ENCODE measurements at places on chromosomes 6 and 20. TPM values are rescaled to one million over a fixed set of nuclear protein-coding genes. Genes with fewer than 3 reads are reported as not detected.

DNA sequence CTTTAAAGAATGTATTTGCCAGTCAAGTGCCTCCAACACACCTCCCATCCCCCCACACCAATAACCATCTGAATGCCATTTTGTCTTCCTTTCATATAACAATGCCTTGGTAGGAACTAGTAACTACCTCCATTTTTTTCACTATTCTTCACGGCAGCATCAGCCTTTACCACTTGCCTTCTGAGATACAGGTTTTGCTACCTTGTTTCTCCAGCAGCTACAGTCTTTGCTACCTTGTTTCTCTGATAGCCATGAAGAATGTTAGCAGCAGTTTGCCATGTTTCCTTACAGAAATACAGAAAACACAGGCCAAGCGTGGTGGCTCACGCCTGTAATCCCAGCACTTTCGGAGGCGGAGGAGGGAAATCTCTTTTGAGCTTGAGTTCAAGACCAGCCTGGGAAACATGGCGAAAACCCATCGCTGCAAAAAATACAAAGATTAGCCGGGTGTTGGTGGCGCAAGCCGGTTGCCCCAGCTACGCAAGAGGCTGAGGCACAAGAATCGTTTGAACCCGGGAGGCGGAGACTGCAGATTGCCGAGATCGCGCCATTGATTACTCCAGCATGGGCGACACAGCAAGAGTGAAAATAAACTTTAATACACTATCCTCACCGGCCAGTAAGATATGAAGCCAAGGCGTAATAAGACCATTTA, 100.9 kb downstream of the HFE start:
- peak; percentile 44 for DNase-seq

Gene SIM1
- polyA plus RNA-seq, result not detected

Gene GPR6
- not detected for polyA plus RNA-seq

Gene MEP1A
- not detected for polyA plus RNA-seq

GRCh38 chr20:57844626-57845596, 135.1 kb upstream of the PMEPA1 start:
- DNase-seq, result no peak

Gene BEND6
- polyA plus RNA-seq, result 9.7 TPM

DNA sequence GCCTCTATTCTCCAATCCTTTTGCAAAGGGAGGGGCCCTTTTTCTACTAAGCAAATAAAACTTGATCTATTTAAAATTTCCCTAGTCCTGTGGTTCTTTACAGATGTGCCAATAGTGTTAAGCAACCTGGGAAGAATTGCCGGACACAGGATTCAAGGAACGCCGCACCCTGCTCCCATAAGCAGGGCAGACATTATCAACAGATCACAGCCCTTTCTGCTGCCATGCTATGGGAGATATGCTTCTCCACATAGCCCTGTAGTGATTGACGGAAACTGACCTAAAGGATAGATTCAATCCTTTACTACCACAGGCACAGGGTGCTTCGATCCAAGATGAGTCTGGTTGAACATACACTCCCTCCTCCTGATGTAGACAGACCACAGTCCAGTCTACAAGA, 118.4 kb upstream of the TRAF3IP2 start:
- DNase-seq, result no peak

DNA sequence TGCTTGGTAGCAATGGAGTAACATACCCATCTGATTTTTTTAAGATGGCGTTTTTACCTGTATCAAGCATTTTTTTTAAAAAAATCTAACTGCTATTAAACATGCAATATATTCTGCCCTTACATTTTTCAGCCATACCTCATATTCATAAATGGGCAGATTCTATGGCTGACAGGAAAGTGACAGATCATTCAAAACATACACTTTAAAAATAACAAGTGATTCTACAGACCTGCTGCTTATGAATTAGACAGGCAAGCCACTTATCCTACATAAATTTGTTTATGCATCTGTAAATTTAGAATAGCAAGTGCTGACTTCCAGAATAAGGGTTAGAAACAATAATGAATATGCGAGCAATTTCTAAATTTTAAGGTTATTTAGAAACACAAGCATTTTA, 82.7 kb downstream of the TBXT start:
- DNase-seq, result no peak

Gene ZNF133
- 8.7 TPM for polyA plus RNA-seq

Gene RAET1L
- polyA plus RNA-seq, result not detected

DNA sequence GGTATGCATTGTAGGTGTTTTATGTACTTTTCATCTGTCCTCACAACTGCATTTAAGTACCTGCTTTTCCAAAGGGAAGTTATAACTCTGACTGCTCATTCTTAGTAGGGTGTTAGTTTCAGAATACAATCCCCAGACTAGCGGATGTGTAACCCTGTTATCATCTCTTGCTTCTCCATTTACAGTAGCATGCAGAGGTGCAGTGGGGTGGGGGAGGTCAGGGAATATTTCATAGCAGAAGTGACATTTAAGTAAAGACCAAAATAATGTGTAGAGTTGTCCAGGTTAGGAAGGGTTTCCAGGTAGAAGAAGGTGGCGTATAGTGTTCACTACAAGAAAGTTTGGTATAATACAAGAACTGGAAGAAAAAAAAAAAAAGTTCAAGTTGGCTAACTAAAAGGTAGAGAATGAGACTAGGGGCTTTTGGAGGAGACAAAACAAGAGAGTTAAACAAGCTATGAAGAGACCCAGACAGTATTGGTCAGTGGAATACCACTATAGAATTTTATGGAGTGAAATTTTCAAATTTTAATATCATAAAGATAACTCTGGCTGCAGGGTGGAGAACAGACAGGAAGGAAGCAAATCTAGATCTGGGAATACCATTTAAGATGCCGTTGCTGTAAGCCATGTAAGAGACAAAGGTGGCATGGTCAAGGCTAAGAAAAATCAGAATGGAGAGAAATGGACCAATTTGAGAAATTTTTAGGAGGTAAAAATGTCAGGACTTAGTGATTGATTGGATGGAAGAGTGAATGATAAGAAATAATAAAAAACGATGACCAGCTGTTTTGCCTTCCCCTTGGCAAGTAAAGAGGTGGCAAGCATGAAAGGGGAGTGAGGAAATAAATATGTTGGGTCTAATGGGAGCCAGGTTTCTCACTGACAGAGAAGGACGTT, 2.2 kb upstream of the AHI1 start:
- no peak for DNase-seq

Gene LGSN
- polyA plus RNA-seq, result not detected

DNA sequence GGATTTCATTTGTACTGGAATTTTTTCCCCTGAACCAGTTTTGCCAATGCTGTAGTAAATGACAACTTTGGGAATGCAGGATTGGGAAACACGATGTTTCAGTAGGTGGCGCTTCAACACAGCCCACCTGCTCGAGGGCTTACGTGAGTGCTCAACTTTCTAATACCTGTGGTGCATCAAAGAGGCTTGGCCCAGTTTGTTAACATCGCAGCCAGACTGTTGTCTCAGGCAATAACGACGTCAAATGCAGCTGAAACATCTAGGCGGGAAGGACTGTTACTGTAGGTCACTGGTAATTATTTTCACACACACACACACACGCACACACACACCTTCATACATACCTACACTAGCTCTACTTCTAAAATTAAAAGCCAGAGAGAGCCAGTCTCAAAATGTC, 815.5 kb upstream of the SLC35B3 start:
- peak; percentile 42 for DNase-seq

DNA sequence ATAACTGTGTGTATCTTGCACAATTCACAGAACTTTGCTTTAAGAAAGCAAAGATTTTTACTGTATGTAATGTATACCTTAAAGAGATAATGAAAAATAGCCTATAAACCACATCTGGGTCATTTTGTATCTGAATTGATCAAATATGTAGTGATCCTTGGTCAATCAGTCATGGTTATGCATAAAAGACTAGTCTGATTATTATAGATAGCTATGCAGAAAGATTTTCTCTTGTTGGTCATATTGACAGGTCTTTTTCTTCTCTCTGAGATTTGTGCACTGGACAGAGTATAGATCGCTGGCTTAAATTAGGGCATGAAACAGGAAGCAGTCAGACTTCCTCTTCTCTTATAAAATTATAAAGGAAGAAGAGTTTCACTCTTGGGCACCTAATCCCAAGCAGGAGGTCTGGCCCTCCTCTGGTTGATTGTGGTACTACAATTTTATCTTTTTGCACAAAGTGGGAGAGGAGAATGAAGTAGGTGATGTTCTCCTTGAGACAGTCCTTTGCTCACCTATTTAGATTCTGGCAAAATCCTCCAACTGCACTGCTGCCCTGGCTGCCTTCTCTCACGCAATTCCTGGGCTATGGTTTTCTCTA, 380.9 kb upstream of the RGS17 start:
- DNase-seq, result peak; percentile 14

DNA sequence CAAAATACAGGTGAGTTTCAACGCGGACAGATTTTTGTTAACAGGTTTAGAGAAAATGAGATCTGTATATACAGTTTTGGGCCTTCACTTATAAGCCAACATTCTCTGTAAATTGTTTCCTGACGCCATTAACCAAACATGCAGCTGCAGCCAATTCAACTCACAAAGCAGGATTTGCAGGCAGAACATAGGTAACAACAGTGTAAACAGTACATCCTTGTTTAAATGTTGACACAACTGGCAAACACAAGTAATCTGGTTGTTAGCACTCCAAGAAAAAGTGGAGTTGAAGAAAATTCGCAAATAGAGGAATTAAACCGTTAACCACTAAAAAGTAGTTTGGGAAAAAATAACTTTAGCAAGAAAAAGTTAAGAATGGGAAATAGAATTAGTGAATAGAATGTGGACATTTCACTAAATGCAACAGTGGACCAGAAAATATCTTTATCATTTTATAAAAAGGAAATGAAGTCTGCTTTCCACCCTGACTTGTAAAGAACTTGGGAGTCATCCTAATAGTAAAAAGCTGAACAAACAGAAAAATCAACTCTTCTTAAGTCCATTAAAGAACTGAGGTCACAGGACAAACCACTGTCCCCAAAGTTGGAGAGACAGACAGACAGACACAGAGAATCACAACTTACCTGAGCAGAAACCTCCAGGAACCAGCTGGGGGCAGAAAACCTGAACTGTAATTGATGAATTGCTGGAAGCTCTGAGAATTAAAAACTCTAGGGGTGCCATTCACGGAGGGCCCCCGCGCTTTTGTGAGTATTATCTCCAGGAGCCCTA, 10.1 kb downstream of the SMIM28 start:
- no peak for DNase-seq

DNA sequence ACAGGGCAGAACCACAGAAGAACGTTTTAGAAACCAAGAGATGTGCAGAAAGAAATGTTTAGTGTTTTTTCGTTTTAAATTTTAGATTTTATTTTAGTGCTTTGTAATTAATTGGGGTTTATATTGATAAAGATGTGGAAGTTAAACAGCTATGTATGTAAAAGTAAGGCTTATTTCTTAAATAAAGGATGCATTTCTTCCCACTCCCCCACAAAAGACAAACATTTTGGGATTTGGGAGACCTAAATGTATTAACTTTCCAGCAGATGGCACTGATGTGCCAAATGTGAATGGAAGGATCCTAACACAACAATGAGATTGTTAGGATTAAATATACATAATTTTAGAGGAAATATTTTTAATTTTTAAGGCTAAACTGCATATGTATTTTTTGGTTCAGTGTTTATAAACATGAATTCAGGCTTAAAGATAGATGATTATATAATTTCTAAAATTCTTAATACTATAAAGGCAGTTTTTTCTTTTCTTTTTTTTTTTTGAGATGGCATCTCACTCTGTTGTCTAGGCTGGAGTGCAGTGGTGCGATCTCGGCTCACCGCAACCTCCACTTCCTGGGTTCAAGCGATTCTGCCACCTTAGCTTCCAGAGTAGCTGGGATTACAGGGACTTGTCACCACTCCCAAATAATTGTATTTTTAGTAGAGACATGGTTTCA, 12.0 kb downstream of the PFDN4 start:
- peak; percentile 39 for DNase-seq

DNA sequence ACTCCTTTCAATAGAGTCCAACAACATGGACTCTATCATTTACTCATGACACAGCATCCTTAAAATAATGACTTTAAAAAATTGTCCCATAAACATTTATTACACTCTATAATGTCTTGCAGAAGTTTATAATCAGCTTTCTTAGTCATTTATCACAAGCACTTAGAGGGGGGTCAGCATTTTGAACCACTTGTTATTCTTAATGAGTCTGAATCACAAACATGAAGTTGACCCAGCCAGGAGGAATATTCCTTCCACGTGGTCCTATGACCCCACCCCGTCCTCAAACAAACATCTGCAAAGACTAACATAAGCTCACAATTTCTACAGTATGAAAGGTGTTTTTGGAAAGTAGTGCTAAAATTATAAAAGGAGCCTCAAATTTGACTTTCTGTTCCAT, 91.1 kb downstream of the MTFR2 start:
- DNase-seq, result no peak

- peak; percentile 62 for DNase-seq
These were observed 23.5 kb downstream of the GFOD1 start for GRCh38 chr6:13463941-13464340.

GRCh38 chr20:38095017-38095686, 61.6 kb downstream of the RPRD1B start:
- DNase-seq, result no peak

DNA sequence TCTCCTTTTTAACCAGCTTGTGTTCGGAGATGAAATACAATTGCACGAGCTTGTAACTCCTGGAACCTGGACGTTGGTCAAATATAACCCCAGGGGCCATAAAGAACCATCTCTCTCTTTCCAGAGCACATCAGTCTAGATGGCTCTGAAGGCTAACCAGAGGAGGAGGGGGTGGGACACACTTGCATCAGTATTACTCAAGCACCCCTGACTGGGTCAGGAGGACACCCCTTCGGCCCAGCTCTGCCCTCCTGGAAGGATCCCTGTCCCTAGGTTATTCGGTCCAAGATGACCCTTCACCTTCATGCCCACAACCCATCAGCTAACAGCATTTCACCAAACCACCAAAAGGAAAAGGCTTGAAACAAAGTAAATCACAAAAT, 67.1 kb downstream of the FYN start:
- no peak for DNase-seq

DNA sequence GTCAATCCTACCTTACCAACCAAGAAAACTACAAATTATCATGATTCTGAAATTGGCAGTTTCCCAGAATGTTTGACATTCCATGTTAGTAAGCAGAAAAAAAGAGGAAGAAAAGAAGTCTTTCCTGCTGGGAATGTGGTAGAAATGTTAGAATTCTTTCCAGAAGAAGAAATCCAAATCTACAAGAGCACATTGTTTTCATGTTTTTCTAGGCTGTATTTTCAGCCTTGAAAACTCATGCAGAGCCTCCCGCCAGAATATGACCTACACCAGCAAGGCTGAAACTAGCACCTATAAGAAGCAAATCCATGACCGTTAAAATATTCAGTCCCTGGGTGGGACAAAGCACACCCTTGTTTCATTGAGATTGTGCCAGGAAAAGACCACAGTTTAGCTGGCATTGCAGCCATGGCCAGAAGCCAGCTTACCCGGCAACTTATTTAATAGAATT, 259.4 kb downstream of the GJA1 start:
- peak; percentile 84 for DNase-seq

DNA sequence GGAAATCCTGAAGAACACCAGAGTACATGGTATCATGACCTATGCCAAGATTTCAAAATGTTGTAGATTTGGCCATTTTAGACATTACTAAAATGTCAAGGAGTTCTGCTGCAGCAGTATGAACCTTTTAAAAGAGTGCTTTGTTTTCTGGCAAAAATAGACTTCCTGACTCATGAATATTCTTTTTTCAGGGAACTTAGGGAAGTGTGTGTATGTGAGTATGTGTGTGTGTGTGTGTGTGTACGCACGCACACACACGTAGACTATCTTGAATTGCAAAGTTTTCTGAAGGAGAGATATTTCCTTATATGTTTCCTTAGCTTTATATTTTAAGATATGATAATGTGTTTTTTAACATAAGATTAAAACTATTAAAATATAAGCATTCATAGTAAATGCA, 161.2 kb downstream of the HS3ST5 start:
- DNase-seq, result no peak

Gene CTAGE9
- polyA plus RNA-seq, result not detected

All from fibroblast of lung (primary cell).